Calu3 (cell line): ENCODE measurements at places on chromosomes 3 and 15. TPM values are rescaled to one million over a fixed set of nuclear protein-coding genes. Genes with fewer than 3 reads are reported as not detected.

The FOXB1 gene
- not detected in 2 replicates for total RNA-seq

GRCh38 chr3:149299938-149300801 is 33.3 kb downstream of the TM4SF18 start:
- no peaks in the 10 kb centered on the region for H3K27me3 ChIP-seq
- peak overlapping the region; percentile 49 for H3K4me3 ChIP-seq

The LMAN1L gene
- total RNA-seq: 0.35 and 1.1 TPM in 2 replicates

GRCh38 chr15:29270169-29270955 is 740 bp upstream of the NSMCE3 start:
- H3K27me3 ChIP-seq: no peaks in the 10 kb centered on the region
- H3K27ac ChIP-seq: peak overlapping the region; percentile 44
- no peaks in the 10 kb centered on the region for H3K4me1 ChIP-seq
- DNase-seq: no peak
- peak overlapping the region; percentile 90 for H3K4me3 ChIP-seq

GRCh38 chr3:11735638-11736037 is 91.9 kb upstream of the VGLL4 start:
- peaks cover 17% of the 10 kb centered on the region for H3K27me3 ChIP-seq
- DNase-seq: no peak
- no peak overlapping the region for H3K4me3 ChIP-seq
- no peaks in the 10 kb centered on the region for H3K36me3 ChIP-seq
- peaks cover 11% of the 10 kb centered on the region for H3K4me1 ChIP-seq

The KY gene
- total RNA-seq: 0.15 TPM in 1 of 2 replicates, not detected in the other

DNA sequence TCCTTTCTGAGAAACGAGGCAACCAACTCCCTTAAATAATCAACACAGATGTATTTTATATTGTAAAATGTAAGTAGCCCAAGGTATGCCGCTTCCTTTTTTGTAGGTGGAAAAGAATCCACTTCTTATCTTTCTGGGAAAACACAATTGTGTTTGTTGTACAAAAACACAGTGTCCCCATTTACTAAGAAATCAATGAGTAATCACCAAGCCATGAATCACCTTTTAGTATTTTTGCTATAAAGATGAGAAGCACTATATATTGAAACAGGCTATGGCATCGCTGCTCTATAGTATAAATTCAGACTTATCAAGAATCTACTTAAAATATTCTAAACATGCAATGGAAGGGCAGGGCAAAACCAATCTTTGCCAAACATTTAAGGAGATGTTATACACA is 104.0 kb downstream of the TNIK start:
- H3K4me1 ChIP-seq: peaks cover 85% of the 10 kb centered on the region
- H3K36me3 ChIP-seq: peaks cover 8% of the 10 kb centered on the region
- H3K4me3 ChIP-seq: peak overlapping the region; percentile 39
- no peak for DNase-seq
- no peaks in the 10 kb centered on the region for H3K27me3 ChIP-seq

DNA sequence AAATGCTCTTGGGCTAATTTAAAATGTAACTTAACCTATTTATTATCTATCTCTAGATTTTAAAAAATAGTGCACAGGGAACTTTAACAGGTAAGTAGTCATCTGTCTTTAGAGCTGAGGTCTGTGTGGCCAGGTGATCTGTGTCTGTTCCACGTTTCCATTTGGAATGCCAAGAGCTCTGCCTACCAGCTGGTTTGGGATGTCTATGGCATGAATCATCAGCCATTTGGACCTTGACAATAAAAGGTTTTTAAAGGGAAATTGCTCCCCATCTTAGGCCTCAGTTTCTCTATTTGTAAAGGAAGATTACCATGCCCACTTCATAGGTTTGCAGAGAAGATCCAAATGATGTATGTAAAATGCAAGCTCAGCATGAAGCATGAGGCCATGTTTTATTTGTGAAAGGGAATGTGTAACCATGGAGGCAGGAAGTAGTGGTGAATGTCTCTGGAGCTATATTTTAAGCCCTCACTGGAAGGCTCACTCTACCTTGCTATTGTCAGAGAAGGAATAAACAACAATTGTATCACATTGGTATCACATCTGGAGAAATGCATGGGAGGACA is 548.1 kb upstream of the LMCD1 start:
- no peaks in the 10 kb centered on the region for H3K4me1 ChIP-seq
- DNase-seq: no peak
- H3K4me3 ChIP-seq: no peak overlapping the region
- no peak overlapping the region for H3K27ac ChIP-seq
- peaks cover 5% of the 10 kb centered on the region for H3K36me3 ChIP-seq
- H3K27me3 ChIP-seq: no peaks in the 10 kb centered on the region

GRCh38 chr3:125594581-125595011 is 701 bp downstream of the OSBPL11 start:
- H3K36me3 ChIP-seq: peaks cover 47% of the 10 kb centered on the region
- DNase-seq: peak; percentile 28
- no peaks in the 10 kb centered on the region for H3K27me3 ChIP-seq
- peak overlapping the region; percentile 89 for H3K4me3 ChIP-seq

- DNase-seq: no peak
- H3K27ac ChIP-seq: no peak overlapping the region
- H3K4me3 ChIP-seq: no peak overlapping the region
- no peaks in the 10 kb centered on the region for H3K4me1 ChIP-seq
Observed at GRCh38 chr3:120064641-120065040, 29.6 kb downstream of the GSK3B start.

- no peaks in the 10 kb centered on the region for H3K4me1 ChIP-seq
- no peak overlapping the region for H3K4me3 ChIP-seq
- no peaks in the 10 kb centered on the region for H3K36me3 ChIP-seq
- DNase-seq: no peak
- no peaks in the 10 kb centered on the region for H3K27me3 ChIP-seq
- H3K27ac ChIP-seq: no peak overlapping the region
Observed at GRCh38 chr3:55802816-55803215, 315.7 kb upstream of the WNT5A start.

The MME gene
- 12.8 and 14.4 TPM in 2 replicates for total RNA-seq

DNA sequence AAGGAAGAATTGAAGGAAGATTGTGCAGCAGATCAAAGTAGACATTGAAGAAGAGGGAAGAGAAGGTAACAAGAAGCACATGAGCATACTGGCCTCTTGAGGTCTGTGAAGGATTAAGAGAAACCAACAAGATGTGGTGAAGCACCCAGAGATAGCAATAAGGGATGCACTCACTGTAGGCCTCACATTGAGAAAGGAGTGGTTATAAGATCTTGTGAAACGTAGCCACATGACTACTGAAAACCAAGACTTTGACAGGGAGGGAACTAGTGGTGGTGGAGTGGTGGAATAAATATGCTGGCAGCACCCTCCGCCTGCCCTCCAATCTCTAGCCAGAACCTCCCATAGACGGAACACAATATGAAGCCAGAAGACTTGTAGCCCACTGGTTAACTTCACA is 651.2 kb downstream of the DIPK2A start:
- H3K27me3 ChIP-seq: no peaks in the 10 kb centered on the region
- H3K27ac ChIP-seq: no peak overlapping the region
- no peaks in the 10 kb centered on the region for H3K4me1 ChIP-seq
- H3K4me3 ChIP-seq: no peak overlapping the region
- no peak for DNase-seq
- H3K36me3 ChIP-seq: no peaks in the 10 kb centered on the region

DNA sequence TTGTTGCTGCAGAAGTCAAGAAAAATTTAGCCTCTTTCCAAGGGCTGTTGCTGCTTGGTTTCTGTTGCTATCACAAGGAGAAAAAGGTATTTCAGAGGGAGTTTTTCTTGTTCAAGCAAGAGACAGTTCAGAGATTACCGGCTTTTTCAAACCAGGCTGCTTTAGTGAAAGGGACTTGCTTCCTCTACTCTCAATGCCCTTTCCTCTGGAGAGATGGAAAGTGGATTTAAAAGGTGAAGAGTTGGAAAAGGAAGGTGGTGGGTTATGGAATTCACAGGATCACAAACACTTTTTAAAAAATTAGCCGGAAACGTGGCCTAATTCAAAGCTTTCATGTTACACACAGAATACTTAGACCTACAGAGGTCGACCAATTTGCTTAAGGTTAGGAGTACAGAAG is 1.1 kb downstream of the PARP6 start:
- peaks cover 31% of the 10 kb centered on the region for H3K4me1 ChIP-seq
- H3K36me3 ChIP-seq: peaks cover 39% of the 10 kb centered on the region
- H3K27me3 ChIP-seq: peaks cover 14% of the 10 kb centered on the region
- peak overlapping the region; percentile 89 for H3K4me3 ChIP-seq

GRCh38 chr3:84727616-84728015 is 231.2 kb upstream of the CADM2 start:
- no peak overlapping the region for H3K4me3 ChIP-seq
- no peaks in the 10 kb centered on the region for H3K4me1 ChIP-seq
- no peaks in the 10 kb centered on the region for H3K36me3 ChIP-seq

DNA sequence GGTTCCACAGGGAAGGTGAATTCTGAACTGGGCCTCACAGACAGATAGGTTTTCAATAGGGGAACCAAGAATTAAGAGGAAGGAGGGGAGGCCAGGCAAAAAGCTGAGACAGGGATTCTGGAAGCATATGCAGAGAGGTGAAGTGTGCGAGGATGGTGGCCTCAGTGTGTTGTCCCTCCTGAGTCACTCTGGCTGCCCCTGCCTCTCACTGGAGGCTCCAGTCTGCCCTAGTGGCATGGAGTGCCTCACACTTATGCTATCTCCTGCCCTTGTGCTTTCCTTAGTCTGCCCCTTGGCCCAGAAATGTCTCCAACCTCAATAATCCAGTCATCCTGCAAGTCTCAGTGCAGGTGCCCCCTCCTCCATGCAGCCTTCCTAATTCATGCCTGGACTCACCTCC is 32.2 kb upstream of the RBP1 start:
- no peak overlapping the region for H3K27ac ChIP-seq
- no peaks in the 10 kb centered on the region for H3K4me1 ChIP-seq
- H3K4me3 ChIP-seq: no peak overlapping the region
- H3K27me3 ChIP-seq: no peaks in the 10 kb centered on the region
- no peaks in the 10 kb centered on the region for H3K36me3 ChIP-seq
